ENCODE measurements at places on chromosomes 2 and 18.

GRCh38 chr2:234488913-234489451 is 7.9 kb downstream of the ARL4C start:
- no peak for DNase-seq

DNA sequence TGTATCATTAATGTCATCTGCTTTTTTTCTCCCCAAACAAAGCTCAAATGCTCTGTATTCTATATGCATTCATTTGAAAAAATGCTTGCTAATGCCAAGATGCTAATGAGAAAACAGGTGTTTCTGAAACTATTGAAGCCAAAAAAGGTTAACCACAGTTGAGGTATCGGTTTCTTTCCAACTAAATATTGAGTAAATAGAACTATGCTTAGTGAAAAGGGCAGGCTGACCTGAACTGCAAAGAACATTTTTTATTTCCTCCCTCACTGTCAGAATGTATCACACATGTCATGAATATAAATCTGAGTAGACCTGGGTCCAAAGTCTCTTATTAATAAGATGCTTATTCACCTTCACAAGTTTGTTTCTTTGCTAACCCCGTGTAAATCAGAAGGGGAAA is 866.6 kb downstream of the CPS1 start:
- DNase-seq: no peak

GRCh38 chr2:217729421-217730053 is 273.3 kb downstream of the TNS1 start:
- peak; percentile 86 for DNase-seq

- peak; percentile 54 for DNase-seq
Observed at GRCh38 chr18:68660354-68661183, 54.3 kb downstream of the TMX3 start.

DNA sequence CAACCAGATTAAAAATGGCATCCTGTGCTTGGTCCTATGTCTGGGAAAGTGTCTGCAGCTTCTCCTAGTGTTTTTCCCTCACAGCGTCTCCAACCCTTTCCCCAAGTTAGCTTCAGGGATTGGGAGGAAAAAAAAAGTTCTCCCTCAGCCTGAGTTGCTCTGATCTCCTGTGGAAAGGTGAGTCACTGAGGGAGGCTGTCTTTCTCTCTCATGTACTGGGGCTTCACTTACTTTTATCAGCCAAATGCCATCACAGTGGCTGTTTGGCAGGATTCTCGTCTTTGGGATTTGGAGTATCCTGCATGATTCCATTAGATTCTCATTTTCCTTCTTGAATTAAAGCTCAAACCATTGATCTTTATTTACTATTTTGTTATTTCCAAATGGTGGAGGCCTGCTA is 18.1 kb downstream of the GTF2A1L start:
- DNase-seq: no peak

DNA sequence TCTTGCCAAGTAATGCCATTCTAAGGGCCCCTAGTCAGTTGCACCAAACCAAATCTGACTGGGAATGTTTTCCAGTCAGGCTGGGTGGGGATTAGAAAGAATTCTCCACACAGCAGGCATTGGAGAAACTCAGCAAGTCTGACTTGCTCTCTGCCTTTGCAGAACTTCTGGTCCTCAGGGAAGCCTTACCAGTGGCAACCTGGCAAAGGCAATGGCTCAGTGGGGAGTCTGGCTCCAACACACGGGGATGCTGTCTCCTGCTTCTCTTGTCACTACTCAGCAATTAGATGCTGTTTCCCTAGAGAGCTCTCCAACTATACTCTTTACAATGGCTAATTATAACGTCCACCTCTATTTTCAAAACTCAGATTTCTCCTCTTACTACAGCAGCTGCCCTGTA is 810.7 kb downstream of the LRRTM4 start:
- no peak for DNase-seq

- DNase-seq: no peak
Observed at GRCh38 chr2:119794237-119794636, 34.5 kb downstream of the PTPN4 start.

GRCh38 chr2:13180729-13181128 is 464.0 kb downstream of the TRIB2 start:
- no peak for DNase-seq

DNA sequence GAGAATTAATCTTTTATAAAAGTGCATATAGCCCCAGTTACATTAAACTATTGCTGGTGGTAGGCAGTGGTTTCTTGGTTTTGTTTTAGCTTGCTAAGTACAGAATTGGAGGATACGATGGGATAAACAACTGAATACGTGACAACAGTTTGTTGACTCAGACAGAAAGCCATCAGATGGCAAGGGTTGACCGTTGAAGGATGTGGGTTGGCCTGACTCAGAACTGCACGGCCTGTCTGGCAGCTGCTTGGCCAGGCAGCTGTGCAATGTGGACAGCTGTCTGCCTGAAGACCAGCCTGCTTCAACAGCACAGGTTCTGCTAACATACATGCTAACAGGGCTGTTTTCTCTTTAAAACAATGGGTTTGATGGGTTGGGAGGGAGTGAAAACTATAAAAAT is 46.6 kb downstream of the PRKRA start:
- peak; percentile 59 for DNase-seq

DNA sequence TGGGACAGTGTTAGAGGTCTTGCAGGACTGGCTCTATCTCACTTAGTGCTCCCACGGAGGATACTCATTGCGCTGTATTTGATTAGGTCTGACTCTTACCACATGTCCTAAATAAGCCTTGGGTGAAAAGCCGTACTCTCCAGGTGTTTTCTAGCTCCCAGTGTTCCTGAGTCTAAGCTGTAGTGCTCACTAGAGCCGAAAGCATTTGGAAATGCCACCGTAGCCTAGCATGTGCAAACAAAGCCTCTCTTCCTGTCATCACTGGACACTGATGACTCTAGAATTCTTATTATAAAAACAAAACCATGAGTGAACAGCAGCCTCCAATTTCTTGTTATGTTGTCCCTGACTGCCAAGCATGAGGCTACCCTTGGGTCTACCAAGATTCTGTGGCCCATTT is 206.2 kb downstream of the TPGS2 start:
- no peak for DNase-seq

GRCh38 chr2:172285010-172285621 is 142.3 kb upstream of the ITGA6 start:
- DNase-seq: peak; percentile 84

DNA sequence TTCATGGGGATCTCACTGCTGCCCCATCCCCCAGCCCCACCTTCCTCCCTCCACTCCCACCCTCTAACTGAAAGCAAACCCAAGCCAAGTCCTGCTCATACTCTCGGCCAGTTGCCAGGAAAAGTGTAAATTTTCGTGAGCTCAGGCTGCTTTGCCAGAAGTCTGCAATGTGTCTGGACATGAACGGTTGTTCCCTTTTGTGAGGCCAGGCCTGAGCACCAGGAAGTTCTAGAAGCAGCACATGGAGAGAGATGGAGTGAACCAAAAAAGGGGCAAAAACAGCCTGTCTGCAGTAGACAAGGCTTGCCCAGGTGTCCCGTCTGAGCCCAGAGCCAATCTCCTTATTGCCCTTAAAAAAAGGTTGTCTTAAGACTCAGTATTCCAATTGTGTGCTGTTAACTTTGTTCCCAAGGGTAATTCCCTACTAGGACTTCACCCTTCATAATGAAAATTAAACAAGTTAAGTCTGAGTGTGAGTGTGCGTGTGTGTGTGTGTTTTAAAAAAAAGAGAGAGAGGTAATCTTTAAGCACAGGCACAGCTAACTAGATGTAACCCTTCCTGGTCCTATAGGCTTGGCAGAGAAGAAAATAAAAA is 247.1 kb downstream of the BCL11A start:
- DNase-seq: no peak

GRCh38 chr2:10216677-10217488 is 85.8 kb upstream of the HPCAL1 start:
- peak; percentile 29 for DNase-seq

GRCh38 chr2:47265751-47266231 is 110.7 kb upstream of the STPG4 start:
- peak; percentile 22 for DNase-seq

DNA sequence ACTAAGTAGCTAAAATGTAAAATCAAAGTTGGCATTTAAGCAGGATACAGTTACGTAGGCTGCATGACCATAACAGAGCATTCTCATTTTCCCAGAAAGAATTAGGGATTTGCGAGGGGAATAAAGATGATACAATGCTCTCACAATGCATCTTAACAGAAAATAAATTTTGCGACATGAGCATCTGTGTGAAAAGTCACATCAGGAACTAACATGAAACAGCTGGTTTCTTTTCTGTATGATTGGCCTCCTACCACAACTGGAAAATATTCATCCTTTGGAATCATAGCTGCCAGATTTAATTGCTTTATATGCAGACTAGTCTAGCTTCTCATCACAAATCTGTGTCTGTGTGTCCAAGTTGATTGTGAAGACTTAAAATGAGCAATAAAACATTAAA is 66.0 kb downstream of the KCTD18 start:
- DNase-seq: no peak

GRCh38 chr2:29201979-29202378 is 86.8 kb downstream of the CLIP4 start:
- no peak for DNase-seq

GRCh38 chr2:181253438-181253837 is 203.7 kb upstream of the ITGA4 start:
- DNase-seq: no peak

GRCh38 chr18:28177828-28178635 is 1.1 kb upstream of the CDH2 start:
- DNase-seq: peak; percentile 68

DNA sequence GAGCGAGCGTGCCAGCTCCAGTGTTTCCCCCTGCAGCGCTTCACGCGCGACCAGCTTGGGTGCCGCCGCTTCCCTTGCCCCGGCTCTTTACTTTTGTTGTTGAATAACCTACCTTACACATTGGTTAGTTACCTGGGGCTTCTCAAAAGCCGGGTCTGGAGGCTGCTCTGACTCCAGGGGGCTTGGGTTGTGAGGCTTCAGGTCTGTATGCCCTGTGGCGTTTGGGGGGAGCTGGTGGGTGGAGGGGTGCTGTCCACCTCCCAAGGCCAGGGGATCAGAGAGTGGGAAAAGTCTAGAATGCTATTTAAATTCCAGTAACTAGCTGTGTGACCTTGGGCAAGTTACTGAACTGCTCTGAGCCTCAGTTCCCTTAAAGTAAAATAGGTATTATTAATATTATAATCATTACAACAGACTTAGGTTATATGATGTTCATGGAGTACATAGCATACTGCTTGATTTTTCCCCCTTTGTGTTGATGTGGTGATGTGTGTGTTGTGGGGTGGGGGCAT is 770 bp downstream of the LYPD6B start:
- DNase-seq: no peak

- DNase-seq: no peak
Observed at GRCh38 chr2:67776276-67776675, 286.5 kb downstream of the C1D start.

GRCh38 chr2:1770566-1771380 is 26.5 kb upstream of the PXDN start:
- no peak for DNase-seq

DNA sequence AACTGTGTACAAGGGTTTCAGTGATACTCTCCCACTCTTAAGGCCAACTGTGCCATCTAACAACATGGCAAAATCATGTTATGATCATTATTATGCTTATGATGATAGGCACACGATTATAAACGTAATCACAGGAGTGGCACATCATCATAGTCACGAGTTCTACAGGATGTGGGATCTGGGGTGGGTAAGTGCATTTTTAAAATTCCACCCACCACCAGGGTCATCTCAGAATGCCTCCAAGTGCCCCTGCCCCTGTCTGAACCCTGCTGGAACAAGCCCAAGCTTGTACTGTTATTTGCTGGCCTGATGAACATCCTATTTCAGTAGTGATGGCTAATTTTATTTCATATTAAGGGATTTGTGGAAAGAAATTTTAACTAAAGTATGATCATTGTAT is 117.8 kb downstream of the PTPRM start:
- DNase-seq: no peak

DNA sequence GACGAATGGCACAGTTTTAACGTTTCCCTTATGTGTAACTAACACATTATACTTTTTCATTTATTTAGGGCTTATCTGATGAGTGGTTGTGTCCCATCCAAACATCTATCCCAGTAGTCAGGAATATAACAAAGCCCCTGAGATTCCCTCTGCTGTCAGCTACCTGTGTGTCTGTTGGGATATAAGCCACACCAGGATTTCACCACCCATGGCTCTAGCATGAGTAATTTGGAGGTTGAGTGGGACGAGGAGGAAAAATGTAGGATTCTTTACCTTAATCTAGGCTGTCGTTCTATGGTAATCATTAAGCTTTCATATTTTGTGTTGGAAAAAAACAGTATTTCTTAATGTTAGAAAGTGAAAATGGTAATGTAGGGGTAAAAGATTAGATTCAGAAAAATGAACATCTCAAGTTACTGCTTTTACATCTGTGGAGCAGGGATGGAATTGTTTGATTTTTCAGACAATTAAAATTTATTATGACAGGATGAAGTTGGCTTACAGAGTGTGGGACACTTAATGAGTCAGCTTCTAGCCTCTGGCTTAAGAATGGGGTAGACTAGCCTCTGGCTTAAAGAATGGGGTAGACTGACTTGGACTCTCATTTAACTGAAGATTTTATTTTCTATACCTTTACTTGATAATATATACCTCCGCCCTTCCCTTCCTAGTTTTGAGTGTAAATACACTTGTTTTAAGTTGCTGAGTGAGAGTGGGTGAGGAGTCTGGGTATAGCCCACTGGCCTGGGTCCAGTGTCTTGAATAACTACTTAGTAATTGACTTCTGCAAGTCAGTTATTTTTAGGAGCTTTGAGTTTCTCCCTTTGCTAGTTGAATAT is 88.5 kb upstream of the RANBP2 start:
- DNase-seq: no peak

- DNase-seq: no peak
Observed at GRCh38 chr2:85525567-85525966, 13.4 kb upstream of the MAT2A start.

DNA sequence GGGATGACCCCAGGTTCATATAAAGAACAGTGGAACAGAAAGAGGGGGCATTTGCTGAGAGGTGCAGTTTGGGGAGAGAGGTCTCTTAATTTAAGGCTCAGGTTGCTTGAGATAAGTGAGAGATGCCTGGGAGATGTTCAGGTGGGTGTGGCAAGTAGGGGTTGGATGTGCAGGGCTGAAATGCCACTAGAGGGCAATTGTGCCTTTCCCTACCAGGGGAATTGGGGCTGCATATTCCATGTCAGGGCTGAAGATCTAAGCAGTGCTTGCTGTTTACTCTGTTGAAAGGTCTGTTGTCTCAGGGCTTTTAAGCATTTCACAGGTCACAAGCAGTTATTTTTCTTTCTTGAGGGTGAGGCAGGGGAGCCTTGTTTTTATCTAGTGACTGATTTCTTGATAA is 7.8 kb downstream of the CCDC85A start:
- peak; percentile 59 for DNase-seq

DNA sequence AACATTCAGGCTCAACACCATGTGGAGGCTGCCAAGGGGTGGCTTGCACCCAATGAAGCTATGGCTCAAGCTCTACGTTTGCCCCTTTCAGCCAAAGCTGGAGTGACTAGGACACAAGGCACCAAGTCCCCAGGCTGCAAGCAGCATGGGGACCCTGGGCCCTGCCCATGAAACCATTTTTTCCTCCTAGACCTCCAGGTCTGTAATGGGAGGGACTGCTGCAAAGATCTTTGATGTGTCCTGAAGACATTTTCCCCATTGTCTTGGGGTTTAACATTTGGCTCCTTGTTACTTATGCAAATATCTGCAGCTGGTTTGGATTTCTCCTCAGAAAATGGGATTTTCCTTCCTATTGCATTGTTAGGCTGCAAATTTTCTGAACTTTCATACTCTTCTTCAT is 51.0 kb downstream of the PDE1A start:
- DNase-seq: no peak

- DNase-seq: peak; percentile 69
Observed at GRCh38 chr2:149466635-149467034, 120.9 kb downstream of the MMADHC start.

- peak; percentile 97 for DNase-seq
Observed at GRCh38 chr2:7010391-7011054, 93.3 kb downstream of the RNF144A start.

Measured in fibroblast of upper back skin (primary cell).